ENCODE measurements at places on chromosomes 5 and 9.

DNA sequence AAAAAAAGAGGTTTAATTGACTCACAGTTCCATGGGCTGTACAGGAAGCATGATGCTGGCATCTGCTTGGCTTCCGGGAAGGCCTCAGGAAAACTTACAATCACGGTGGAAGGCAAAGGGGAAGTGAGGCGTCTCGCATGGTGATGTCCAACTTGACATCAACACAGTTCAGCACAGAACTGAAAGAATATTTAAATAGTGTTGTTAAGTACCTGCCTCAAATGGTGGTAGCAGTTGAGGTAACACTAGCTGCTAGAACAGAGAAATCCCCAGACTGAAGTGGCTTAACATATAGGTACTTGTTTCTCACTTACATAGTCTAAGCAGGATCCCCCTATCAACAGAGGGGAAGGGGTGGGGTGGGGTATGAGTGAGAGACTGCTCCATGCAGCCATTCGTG lies 141.6 kb downstream of the DROSHA start:
- DNase-seq: no peak

GRCh38 chr5:36957953-36958537 lies 81.5 kb downstream of the NIPBL start:
- no peak for DNase-seq

DNA sequence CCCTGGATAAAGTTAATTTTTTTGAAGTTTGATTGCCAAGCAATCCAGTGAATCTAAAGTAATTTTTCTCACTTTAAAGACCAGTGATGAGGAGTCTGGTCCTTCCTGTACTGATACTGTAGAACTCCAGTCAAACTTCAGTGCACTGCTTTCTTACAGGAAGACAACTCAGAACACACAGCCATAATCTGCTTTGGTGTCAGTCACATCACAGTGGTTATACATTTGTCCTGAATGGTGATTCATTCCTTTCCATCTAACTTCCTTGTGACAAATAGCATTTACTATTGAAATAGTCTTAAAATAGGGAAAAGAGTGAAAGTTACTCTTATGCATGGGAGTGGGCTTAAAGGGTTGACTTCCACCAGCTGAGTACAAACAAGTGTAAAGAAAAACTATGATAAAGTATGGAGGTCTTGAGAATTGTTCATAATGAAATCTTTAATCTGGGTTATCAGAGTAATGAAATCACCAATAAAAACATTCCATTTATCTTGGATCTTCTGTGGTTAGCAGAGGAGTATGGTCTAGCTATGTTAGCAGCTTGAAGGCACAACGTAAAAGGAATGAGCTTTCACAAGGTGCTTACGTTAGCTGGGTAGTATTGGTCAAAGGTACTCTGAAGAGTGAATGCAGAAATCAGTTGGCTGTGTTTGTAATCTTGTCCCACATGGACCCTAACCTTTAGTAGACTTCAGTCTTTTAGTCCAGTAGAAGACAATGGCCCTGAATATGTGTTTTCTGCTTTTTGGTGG lies 41.5 kb downstream of the DCP2 start:
- DNase-seq: no peak

- no peak for DNase-seq
Measured at GRCh38 chr9:15670246-15670645, 117.4 kb downstream of the CCDC171 start.

- DNase-seq: no peak
Measured at GRCh38 chr9:76810377-76810957, 46.2 kb downstream of the PCA3 start.

GRCh38 chr5:110545716-110546115 lies 180.8 kb downstream of the TMEM232 start:
- DNase-seq: no peak

GRCh38 chr5:171538681-171539080 lies 119.2 kb downstream of the FGF18 start:
- DNase-seq: no peak

GRCh38 chr5:26034813-26035212 lies 1003.6 kb downstream of the CDH9 start:
- DNase-seq: no peak

DNA sequence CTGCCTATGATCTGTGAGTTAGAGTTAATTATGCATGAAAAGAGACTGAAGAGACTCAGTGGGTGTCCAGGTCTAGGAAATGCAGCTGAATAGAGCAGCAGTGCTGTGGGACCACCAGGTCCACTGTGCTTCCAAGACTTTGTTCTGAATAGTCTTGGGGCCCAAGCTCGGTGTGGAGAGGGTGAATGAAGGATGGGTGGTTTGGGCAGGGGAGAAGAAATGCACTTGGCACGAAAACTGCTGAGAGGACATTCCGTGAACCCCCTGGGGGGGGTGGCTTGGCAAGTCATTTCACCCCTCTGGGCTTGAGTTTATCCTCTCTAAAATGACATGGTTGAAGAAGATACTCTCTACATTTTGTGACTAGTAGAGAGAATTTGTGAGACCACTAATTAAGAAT lies 36.0 kb upstream of the GOLPH3 start:
- DNase-seq: no peak

GRCh38 chr9:38243993-38244392 lies 148.5 kb upstream of the ALDH1B1 start:
- DNase-seq: no peak

GRCh38 chr5:58106754-58107410 lies 353.0 kb downstream of the PLK2 start:
- DNase-seq: no peak

- DNase-seq: no peak
Measured at GRCh38 chr5:65366655-65367054, 115.1 kb downstream of the ADAMTS6 start.

GRCh38 chr9:28587052-28587451 lies 1013.8 kb upstream of the C9orf72 start:
- no peak for DNase-seq

GRCh38 chr9:37984672-37985611 lies 81.0 kb upstream of the SLC25A51 start:
- DNase-seq: no peak

DNA sequence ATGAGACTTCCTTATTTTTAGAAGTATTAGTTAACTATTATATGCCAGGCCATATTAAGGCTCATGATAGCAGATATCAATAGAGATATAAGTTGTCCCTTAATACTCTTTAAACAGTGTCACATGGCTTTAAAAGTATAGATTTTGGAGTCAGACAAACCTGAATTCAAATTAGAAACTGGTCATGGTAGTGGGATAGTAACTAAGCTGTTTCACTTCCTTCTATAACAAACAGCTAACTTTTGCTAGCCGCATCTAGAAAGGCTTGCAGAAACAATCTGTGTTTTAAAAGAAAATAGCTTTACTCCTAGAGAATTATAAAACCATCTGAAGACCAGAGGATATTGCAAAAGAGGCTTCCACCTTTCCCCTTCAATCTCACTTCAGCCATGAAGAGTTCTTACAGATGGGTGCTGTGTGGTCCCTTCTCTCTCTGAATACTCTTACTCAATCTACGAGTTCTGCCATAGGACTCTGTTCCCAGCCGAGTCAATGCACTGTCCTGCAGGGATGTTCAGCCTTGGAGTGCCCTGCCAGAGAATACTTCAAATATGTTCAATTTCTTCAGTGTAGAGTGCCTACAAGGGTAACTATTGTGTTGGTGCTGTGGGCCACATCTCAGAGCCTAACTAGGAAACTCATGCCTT lies 810.2 kb downstream of the EFNA5 start:
- no peak for DNase-seq

DNA sequence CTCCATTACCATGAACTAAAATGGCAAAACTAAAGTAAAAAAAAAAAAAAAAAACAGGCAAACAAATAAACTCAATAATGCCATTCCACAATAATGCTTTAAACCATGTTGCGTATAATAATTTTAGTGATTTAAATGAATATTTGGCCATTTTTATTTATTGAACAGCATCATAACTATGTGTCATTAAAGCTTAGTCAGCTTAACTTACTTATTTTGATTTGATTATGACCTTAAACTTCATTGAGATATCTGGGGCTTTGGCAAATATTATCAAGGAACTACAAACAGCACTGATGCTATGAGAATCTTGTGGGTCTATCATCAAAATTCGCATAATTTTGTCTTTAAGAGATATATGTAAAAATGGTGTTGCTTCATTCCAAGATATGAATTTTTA lies 1610.3 kb upstream of the NUDT12 start:
- no peak for DNase-seq
